Colonic mucosa (tissue), 4 donors: ENCODE measurements at places on chromosomes 1 and 21. TPM values are rescaled to one million over a fixed set of nuclear protein-coding genes. Genes with fewer than 3 reads are reported as not detected.

TFF1 gene
- total RNA-seq: 233 TPM

PCBP3 gene
- total RNA-seq: 2.1 TPM

S100A8 gene
- 6.9 TPM for total RNA-seq

GRCh38 chr1:175287377-175287776, 94.8 kb upstream of the KIAA0040 start:
- H3K4me1 ChIP-seq: no peaks in the 10 kb centered on the region
- no peaks in the 10 kb centered on the region for H3K36me3 ChIP-seq
- no peaks in the 10 kb centered on the region for H3K27me3 ChIP-seq
- H3K27ac ChIP-seq: no peak overlapping the region

GRCh38 chr1:78432016-78432415, 58.8 kb upstream of the PTGFR start:
- no peak overlapping the region for H3K4me3 ChIP-seq
- H3K4me1 ChIP-seq: no peaks in the 10 kb centered on the region
- H3K27ac ChIP-seq: no peak overlapping the region
- H3K36me3 ChIP-seq: no peaks in the 10 kb centered on the region
- H3K27me3 ChIP-seq: no peaks in the 10 kb centered on the region

CD52 gene
- total RNA-seq: 9.4 TPM

PROX1 gene
- total RNA-seq: 11.6 TPM

GRCh38 chr1:64948905-64949833, 17.2 kb downstream of the JAK1 start:
- H3K36me3 ChIP-seq: no peaks in the 10 kb centered on the region
- no peak overlapping the region for H3K27ac ChIP-seq
- DNase-seq: no peak

DNA sequence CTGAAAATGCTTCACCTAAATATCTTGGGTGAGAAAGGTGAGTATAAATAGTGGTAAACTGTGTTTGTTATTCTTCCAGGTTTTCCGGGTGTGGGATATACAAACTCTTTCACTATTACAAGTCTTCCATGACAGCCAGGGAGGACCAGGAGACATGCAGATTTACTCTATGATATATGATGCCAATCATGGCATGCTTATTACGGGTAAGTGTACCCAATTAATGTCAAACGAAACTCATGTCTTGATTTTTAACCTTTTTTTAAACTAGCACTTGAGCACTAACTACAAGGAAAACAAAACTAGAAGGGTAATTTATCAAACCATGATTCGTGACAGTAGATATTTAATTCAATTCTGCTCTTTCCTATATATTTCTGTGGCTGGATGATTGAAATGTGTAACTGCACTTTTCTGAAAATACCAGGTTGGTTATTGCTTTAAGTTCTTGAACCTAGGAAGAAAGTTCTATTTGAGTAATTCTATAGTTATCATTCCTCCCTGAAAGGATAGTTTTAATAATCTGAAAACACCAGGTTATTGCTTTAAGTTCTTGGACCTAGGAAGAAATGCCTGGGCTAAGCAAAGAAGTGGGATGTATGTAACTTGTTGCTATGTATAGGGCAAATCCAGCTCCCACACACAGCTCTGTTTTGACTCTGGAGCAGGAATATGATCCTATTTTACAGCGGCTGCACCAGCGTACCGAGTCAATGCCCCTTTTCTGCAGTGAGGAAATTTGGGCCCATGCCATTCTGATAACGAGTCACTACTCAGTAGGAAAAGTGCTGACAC, 86.4 kb downstream of the WDR64 start:
- H3K36me3 ChIP-seq: no peaks in the 10 kb centered on the region
- H3K27ac ChIP-seq: no peak overlapping the region
- H3K27me3 ChIP-seq: no peaks in the 10 kb centered on the region

DNA sequence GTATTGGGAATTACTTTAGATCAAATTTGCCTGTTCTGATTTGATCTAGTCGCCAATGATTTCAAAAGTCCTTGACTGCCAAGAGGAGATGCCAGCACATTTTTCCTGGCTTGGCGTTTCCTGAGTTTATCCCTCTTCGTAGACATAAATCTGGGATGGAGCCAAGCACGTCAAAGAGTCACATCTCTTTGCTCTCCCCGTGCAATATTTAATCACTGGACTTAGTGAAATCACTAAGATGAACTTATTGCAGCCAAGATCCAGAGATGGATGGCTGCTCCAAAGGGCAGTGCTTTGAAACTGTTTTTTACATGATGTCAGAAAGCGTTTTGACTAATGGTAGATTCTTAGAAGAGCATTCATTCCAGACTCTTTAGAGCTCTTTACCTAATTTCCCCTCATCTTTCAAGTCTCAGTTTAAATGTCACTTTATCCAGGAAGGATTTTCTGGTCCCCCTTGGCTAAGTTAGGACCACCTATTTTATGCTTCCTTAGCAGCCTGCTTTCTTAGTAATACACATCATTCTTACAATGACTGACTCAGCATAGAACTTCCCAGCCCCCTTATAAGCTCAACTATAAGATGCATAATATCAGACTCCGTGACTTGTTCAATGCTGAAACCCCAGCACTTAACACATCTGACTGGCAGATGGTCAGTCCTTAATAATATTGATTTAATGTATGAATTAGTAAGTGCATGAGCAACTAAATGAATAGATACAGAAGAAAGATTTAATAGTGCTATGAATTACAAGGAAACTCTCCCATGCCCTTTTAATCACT, 94.4 kb upstream of the GREM2 start:
- H3K27me3 ChIP-seq: no peaks in the 10 kb centered on the region
- H3K36me3 ChIP-seq: no peaks in the 10 kb centered on the region
- no peak for DNase-seq
- H3K4me3 ChIP-seq: no peak overlapping the region

- H3K27ac ChIP-seq: no peak overlapping the region
- no peak for DNase-seq
- no peaks in the 10 kb centered on the region for H3K27me3 ChIP-seq
- peaks cover 6% of the 10 kb centered on the region for H3K4me1 ChIP-seq
Observed at GRCh38 chr21:45540601-45540970, 1.7 kb downstream of the SLC19A1 start.

DNA sequence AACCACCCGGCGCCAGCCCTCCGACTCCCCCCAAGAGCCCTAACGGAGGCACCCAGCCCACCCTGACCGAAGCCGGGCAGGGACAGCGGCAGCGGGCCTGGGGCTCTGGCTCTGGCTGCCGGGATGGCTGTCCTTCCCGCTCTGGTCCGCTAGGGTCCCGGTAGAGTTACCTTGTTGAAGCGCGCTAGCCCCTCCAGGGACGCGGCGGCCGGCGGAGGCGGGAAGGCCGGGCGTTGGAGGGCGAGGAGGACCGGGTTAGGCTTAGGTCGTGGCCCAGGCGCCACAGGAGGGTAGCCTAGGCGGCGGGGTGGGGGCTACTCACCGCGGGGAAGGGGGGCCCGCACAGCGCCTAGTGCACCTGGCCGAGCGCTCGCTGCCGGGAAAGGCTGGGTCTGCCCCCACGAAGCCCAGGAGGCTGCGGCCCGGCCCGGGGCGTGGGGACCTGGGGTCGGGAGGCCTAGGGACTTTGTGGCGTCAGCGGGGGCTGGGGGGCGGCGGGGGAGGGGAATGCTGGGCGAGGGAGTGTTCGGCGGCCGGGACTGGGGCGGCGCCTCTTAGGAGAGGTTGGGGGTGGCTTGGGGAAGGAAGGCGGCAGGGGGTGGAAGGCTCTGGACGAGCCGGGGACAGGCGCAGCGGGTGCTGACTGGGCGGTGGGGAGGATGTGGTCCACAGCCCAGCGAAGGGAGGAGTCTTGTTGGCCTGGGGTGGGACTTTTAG, at the start of gene TRIM17:
TRIM17 (minus strand) TSS at position 645 of the 717 bp plus-strand sequence. CDS start 1,789 bp downstream, outside the sequence.
- peak within 1 kb of the TSS; percentile 31 for H3K4me3 ChIP-seq
- peaks cover 7% of the 10 kb centered on the region for H3K27me3 ChIP-seq
- peaks cover 5% of the 10 kb centered on the region for H3K4me1 ChIP-seq
- no peak within 1 kb of the TSS for H3K27ac ChIP-seq
- no peak for DNase-seq

IQGAP3 gene
- total RNA-seq: 57.9 TPM

DNA sequence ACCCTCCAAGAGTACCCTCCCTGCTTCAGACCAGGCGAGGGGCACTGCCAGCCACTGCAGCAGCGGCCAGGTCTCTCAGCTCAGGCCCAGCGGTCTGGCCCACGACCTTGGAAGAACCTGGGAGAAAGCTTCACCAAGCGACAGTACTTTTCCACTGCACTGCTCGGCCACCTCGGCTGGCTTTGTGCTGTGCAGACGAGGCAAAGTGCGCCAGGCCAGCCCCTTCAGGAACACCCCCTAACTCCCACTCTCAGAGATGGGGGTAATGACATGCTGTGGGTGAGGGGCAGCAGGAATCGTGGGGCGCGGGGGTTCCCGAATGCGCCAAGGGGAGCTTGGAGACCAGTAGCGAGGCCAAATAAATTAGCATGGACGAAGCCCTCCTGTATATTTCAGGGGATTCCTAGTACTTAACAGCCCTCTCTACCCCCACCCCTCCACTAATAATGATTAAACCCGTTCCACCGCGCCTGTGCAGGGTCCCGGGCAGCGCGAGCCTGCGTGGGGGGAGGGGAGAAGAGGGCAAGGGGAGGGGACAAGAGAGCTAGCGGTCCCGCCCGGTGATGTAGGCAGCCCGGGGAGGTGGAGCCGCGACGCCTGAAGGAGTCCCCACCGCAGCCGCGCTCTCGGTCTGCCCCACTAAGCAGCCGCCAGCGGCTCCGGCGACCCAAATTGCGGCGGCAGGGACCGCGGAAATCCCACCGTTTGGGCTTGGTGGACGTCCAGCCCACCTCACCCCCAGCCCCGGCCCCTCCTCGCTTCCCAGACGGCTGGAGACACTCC, at the start of gene FAM43B:
FAM43B (plus strand) TSS at position 629 of the 783 bp plus-strand sequence. CDS start 401 bp downstream, outside the sequence.
- DNase-seq: peak; percentile 24
- no peaks in the 10 kb centered on the region for H3K4me1 ChIP-seq
- H3K36me3 ChIP-seq: no peaks in the 10 kb centered on the region
- no peak within 1 kb of the TSS for H3K27ac ChIP-seq

RIPK4 gene
- 10.1 TPM for total RNA-seq

DNA sequence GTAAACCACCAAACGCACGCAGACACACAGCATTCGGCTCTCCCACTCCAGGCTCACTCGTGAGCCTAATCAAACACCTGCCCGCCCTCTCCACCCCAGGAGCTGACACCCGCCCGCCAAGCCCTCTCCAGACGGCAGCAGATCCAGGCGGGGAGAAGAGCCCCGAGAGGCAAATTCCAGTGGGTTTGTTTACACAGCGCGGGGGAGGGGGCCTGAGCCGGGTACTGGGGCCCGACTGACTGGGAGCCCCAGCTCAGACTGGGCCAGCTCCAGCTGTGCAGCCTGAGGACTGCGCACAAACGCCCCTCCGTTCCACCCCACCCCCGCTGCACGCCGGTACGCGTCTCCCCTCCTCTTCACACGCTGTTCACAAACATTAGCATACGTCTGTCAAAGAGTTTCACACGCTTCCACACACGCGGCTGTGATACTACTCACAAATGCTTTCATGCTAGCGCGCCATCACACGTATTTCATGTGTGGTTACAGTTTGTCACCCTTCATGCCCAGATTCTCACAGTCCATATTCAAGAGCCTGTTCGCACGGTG, 1.0 kb upstream of the EFNA1 start:
- H3K27me3 ChIP-seq: peaks cover 4% of the 10 kb centered on the region
- H3K4me3 ChIP-seq: peak overlapping the region; percentile 78
- peak overlapping the region; percentile 92 for H3K27ac ChIP-seq

DNA sequence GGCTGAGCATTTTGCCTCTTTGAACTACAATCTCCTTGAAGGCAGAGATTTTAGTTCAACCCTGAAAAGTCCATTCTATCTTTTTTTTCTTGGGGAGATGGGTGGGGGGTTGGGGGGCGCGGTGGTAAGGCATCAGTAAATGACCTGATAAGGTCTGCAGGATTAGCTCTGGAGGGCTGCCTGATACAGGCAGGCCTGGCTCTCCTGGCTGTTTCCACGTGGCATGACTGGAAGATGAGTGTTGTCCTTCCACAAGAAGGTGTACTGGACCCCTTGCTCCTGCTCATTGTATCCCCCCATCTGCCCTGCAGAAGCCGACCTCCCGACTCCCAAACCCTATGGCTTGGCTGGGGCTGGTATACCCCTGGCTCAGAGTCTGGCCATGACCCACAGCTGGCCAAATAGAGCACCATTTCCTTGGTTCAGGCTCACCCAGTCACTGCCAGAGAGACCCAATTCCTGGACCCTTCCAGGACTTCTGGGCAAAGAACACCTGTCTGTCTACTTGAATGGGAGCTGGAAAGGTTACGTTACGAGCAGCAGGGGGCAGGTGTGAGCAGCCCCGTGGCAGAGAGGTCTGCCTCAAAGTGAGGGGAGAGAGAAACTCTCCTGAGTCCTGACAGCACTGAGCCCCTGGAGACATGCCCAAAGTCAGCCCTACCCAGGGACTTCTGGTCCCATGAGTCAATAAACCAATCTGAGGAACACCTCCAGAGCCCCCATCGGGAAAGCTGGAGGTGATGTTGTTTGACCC, 17.0 kb downstream of the DHRS3 start:
- H3K27ac ChIP-seq: no peak overlapping the region
- H3K27me3 ChIP-seq: no peaks in the 10 kb centered on the region
- peaks cover 40% of the 10 kb centered on the region for H3K4me1 ChIP-seq
- no peaks in the 10 kb centered on the region for H3K36me3 ChIP-seq

GRCh38 chr1:160436966-160437365, 36.6 kb downstream of the VANGL2 start:
- H3K36me3 ChIP-seq: no peaks in the 10 kb centered on the region
- no peaks in the 10 kb centered on the region for H3K27me3 ChIP-seq
- peaks cover 3% of the 10 kb centered on the region for H3K4me1 ChIP-seq
- H3K27ac ChIP-seq: no peak overlapping the region
- no peak for DNase-seq

LAPTM5 gene
- total RNA-seq: 15.8 TPM

DPT gene
- total RNA-seq: 1.2 TPM

GRCh38 chr21:44477131-44477530, 21.8 kb downstream of the LRRC3 start:
- H3K27me3 ChIP-seq: no peaks in the 10 kb centered on the region
- H3K4me1 ChIP-seq: no peaks in the 10 kb centered on the region
- no peak overlapping the region for H3K27ac ChIP-seq
- no peaks in the 10 kb centered on the region for H3K36me3 ChIP-seq
- H3K4me3 ChIP-seq: no peak overlapping the region

ZSWIM5 gene
- 9.0 TPM for total RNA-seq

KIAA1614 gene
- total RNA-seq: 2.1 TPM

GRCh38 chr1:108570128-108570527, 10.2 kb downstream of the EEIG2 start:
- H3K27ac ChIP-seq: no peak overlapping the region
- H3K36me3 ChIP-seq: no peaks in the 10 kb centered on the region
- no peak for DNase-seq
- no peak overlapping the region for H3K4me3 ChIP-seq
- no peaks in the 10 kb centered on the region for H3K4me1 ChIP-seq
